ENCODE measurements at places on chromosomes 1 and 21.

- no peak for DNase-seq
Measured at GRCh38 chr1:164648636-164649035, 89.7 kb downstream of the PBX1 start.

GRCh38 chr1:1325288-1326074 lies 879 bp downstream of the CPTP start:
- DNase-seq, result peak; percentile 21

DNA sequence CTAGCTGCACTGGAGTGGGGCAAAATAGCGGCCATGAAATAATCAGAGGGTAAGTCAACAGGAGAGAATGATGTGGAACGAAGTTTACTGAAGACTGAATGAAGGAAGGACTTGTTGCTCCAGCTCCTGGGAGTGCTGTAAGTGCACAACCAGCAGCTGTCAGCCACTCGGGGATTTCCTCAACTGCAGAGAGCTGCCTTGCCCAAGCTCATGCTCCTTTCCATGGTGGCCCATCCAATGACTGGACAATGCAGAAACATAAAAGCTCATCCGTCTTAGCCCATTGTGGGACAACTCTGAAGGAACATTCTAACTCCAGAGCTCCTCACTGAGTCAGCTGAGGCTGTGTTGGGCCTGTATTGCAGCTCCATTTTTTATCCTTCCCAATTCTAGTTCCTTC lies 21.1 kb upstream of the RBM15 start:
- DNase-seq, result no peak

- peak; percentile 33 for DNase-seq
Measured at GRCh38 chr1:50422946-50423669, at the start of gene DMRTA2. Gene DMRTA2 (minus strand): TSS chr1:50423443. CDS start chr1:50421536, 1,907 bp downstream.

- DNase-seq, result no peak
Measured at GRCh38 chr1:72724951-72725861, 442.9 kb upstream of the NEGR1 start.

DNA sequence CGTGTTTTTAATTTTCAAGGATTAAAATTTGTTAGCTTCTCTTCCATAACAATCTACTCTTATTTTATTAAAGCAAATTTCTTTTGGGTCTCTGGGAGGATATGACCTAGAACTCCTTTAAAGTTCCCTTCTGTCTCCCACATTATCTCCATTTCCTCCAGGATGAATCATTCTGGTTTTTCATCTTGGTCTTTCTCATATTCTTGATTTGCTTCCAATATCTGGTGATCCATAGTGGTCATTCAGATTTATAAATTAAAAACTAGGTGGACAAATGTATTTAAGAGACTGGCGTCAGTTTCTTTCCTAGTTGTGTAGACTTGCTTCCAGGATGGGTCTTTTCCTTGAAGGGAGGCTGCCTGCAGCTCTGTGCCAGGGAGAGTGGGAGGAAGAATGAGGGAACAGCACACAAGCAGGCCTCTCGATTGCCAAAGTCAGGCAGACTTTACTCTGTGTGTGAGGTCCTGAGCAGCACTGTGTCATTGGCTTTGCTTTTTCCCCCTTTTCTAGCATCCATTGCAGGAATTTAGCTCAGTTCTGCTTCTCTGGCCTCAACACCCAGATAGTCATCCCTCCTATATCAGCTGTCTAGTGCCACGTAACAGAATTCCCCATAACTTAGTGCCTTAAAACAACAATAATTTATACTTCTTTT lies 48.1 kb upstream of the FOXO6 start:
- DNase-seq, result no peak

DNA sequence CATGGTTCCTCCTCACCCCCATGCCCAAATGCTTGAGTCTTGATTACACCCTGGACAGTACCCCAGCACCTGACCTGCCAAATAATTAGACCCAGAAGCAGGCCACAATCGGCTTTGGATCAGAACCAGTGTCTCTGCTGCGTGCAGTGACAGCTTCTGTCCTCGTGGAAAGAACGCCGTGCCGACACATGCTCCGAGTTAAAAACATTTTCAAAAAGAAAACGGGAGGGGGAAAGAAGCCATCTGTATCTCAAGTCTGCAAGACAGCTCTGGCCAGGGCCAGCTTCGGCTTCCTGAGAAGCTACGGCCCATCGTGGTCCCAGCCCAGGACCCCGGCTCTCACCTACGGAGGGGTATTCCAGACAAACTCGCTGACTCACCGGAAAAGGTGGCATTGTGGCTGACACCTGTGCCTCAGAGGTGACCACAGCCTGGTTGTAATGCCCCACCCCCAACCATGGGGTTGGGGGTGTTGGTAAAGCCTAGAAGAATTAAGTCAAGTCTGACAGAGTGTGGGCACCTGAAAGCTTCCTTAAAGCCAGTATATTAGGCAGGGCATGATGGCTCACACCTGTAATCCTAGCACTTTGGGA lies 25.8 kb downstream of the SSBP3 start:
- DNase-seq, result no peak

- peak; percentile 86 for DNase-seq
Measured at GRCh38 chr1:152162792-152163463, 3.9 kb upstream of the RPTN start.
